Mesendoderm (in vitro differentiated cells): ENCODE measurements at places on chromosomes 3 and 15.
A peak's percentile ranks its signal among the peaks of the same experiment; 100 is the strongest.

DNA sequence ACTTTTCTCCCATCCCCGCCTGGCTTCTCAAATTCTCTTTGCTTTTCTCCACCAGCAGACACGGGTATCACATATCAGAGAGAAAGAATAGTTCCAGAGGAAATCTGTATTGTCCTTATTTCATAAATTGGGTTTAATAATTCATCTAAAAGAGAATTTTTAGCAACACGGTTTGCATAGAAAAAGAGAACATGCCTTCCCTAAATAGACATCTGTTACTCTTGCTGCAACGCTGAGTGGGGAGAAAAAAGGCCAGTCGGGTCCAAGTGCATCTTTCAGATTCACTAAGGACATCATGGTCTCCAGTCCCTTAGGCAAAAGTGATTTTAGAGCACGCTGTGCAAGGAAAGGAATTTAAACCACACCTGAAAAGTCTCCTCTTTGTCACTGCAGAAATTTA lies 201.3 kb downstream of the ABHD5 start:
- DNase-seq: no peak

DNA sequence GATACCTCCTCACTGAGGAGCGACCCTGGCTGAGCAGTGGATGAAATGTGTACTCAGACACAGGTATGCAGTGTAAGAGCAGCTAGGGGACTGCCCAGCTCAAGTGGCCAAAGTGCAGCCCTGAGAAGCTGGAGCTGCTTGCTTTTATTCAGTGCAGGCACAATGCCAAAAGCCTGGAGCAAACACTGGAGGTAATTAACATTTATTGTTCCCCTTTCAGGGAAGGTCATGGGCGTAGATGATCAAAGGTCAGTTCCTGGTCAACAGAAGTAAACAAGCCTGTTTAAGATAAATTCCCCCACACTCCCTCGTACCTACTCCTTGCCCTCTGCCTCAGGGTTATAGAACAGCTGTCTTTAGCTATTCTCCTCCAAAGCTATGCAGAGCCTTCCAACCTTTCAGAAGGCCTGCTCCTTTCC lies 17.5 kb downstream of the PLA2G4F start:
- peak; percentile 60 for DNase-seq

DNA sequence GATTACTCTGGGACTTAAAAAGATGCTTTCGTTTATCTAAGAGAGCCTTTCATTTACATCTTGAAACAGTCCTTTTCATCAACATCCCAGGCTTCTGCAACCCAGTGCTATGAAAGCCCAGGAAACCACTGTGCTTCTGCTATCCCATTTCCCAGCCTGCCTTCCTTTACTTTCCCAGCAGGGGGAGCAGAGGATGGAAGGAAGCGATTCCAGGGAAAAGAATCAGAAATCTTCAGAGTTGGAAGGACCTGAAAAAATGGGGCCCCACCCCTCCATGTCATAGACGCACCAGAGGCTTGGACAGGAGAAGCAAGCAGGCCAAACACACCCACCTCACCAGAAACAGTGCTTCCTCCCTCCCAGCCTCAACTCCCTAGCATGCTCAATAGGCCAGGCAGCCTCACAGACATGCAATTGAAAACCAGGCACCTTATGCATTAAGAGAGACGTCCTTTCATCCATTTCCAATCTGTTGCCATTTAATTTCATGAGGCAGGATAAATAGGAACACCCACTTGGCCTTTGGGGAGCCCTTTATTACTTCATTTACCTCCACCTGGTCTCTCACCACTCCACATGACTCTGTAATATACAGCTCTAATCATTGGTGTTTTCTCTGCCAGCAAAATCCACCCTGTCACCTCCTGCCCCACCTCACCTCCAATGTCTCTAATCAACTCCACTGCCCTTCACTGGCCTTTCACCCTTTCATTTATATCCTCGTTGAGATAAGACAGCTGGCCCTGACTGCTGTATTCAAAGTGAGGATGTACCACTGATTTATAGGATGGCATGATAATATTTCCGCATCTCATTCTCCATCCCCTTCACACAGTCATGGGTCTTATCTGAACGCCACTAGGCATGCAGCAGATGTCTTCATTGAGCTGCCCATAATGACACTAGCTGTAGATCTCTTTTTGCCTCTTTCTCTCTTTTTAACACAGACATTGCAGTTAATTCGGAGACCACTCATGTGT lies 583.9 kb downstream of the NTRK3 start:
- peak; percentile 51 for DNase-seq

- DNase-seq: no peak
These were observed 257.3 kb downstream of the XXYLT1 start for GRCh38 chr3:195013411-195014361.

- DNase-seq: no peak
These were observed 584.8 kb downstream of the DIPK2A start for GRCh38 chr3:144556392-144556791.

DNA sequence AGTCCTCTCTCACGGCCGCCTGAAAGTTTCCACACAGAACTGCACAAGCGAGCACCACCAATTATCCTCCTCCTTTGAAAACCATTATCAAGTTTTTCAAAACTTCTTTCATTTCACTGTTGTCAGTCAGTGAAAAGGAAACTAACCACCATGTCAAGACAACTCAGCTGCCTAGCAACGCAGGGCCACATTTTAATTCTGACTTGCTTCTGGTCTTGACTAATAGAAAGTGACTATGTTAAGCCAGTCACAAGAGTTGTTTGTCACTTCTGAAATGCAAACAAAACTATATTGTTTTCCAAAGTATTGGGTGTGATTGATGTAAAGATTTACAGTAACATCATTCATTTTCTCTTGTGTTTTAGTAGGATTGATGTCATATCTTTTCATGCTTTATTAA lies 612.8 kb upstream of the AGTR1 start:
- no peak for DNase-seq

- DNase-seq: no peak
These were observed 2.5 kb downstream of the MOBP start for GRCh38 chr3:39469945-39470344.

DNA sequence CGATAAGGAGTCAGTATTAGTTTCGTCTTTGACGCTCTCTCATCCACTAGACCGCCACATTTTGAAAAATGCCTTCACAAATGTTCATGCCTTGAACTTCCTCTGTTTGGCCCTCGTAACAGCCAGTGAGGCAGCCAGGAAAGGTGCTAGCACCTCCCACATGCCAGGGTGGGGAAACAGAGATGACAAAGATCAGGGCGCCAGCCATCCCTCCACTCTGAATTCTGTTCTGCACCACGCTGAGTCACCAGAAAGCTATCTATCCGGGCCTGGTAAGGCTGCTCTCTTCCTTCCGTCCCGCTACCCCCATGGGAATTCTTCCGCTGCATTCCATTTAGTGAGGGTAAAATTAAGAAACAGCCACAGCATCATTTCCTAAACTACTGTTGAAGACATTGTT lies 31.3 kb upstream of the BCL2L10 start:
- peak; percentile 94 for DNase-seq

DNA sequence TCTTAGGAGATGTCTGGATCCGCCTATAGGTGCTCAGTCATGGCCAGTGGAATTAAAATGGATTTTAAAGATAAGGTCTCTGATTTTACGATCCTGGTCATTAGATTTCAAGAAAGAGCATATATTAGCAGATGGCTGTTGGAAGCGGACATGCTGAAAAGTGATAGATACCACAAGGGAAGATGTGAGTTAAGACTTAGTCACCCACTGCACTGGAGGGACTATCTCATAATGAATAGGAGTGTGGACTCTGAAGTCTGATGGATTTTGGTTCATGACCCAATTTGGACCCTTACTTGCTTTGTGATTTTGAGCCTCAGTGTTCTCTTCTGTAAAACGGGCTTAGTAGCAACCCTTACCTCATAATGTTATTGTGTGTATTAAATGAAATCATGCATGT lies 214.7 kb downstream of the CHST2 start:
- no peak for DNase-seq

GRCh38 chr3:10319251-10319650 lies 1.7 kb downstream of the SEC13 start:
- no peak for DNase-seq

DNA sequence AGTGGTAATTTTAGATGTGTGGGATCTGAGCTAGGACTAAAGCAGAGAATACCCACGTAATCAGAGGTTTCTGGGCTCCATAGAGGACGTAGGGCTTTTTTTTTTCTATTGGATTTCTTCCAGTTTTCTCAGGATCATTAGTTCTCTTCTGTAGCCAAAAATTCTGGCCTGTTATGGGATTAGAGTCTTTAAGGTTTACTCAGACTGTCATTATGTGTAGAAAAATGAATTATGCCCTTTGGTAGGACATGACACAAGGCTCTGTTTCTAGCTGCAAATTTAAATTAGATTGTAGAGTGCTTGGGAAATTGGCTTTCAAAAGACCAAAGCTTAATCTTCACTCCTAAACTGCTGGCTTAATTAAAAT lies 1.9 kb downstream of the SETD5 start:
- no peak for DNase-seq

DNA sequence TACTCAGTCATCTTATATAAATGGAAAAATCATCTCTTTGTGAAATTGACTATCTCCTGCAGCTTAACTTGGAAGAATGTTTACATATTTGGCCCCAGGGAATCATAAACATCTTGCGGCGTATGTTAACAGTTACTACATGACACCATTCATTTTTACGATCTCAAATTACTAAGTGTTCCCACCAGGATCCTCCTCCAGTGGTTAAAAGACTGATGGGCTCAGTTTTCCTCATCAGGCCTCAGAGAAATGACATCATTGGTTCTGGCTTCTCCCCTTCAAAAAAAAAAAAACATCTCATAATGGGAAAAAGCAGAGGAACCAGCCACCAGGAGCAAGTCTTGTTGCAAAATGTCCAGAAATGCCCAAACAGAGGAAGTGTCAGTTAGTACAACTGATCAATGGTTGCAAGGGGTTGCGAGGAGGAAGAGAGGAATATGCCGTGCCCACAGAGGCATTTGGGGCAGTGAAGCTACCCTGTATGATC lies 70.5 kb upstream of the LIPC start:
- no peak for DNase-seq

DNA sequence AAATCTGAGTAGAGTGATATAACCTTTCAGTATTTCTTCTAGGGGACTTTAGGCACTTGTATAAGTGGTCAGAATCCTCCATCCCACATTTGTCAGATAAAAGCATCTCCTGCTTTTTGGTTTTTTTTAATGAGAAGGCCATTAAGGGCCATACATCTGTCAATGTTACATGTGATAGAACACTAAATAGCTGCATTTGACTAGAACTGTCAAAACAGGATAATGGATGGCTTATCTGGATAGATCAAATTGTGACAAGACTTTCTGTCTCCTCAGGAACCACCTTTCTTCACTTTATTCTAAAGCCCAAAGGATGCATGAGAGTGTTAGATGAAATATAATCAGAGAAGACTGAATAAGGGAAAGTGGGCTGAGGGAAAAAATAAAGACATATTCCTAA lies 533.4 kb upstream of the TGFBR2 start:
- DNase-seq: no peak

- DNase-seq: no peak
These were observed 199.3 kb downstream of the FEZF2 start for GRCh38 chr3:62173939-62174515.

DNA sequence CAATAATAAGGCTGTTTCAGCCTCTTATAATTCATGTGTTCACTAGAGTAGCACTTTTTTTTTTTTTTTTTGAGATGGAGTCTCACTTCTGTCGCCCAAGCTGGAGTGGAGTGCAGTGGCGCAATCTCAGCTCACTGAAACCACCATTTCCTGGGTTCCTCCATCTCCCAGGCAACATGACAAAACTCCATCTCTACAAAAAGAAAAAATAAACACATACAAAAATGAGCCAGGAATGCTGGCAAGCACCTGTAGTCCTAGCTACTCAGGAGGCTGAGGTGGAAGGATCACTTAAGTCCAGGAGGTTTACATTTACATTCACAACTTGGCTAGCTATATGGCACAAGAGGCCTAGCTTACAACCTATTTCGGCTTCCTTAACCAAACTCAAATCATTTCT lies 6.8 kb downstream of the USP4 start:
- DNase-seq: no peak

- DNase-seq: no peak
These were observed 53.0 kb upstream of the PCSK6 start for GRCh38 chr15:101542306-101543025.

DNA sequence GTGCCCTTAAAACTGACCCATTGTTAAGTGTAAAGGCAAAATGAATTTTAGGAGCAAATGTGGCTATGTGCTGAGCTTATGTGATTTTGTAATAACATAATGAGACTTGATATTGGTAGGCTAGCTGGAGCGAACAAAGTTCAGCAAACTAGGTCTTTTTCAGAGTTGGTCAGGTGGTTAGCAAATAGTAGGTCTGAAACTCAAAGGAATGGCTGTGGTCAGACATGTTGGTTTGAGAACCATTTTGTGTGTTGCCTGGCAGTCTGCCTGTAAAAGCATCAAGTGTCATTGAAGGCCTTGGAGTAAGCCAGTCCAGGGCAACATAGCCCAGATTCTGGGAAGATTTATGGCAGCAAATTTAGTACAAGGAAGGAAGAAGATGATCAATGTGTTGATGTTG lies 16.4 kb downstream of the FBXO22 start:
- no peak for DNase-seq

GRCh38 chr15:99956022-99956775 lies 223.0 kb upstream of the LYSMD4 start:
- no peak for DNase-seq

GRCh38 chr15:80694611-80695098 lies 455 bp upstream of the ABHD17C start:
- peak; percentile 25 for DNase-seq

DNA sequence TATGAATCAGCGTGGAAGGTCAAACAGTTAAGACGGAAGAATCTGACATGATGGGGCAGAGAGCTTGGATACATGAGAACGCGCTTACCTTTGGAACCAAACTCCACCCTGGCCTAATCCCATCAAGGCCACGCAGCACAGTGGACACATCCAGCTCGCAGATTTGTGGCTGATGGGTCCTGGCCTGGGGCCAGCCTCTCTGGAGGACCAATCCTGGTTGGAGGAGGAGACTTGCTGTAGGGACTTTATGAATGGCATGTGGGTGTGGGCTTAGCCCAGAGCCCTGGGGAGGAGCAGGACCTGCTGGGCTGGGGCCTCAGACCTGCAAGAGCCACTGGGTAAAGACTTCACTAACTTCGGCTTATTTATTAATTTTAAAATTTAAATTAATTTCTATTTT lies 73.4 kb upstream of the ANKRD34C start:
- peak; percentile 15 for DNase-seq

GRCh38 chr3:104873331-104873730 lies 493.4 kb upstream of the ALCAM start:
- DNase-seq: no peak

- DNase-seq: peak; percentile 59
These were observed 133.5 kb upstream of the ZPLD1 start for GRCh38 chr3:102301155-102301880.
